CD4-positive, alpha-beta T cell (primary cell): ENCODE measurements at places on chromosomes 16 and 17.

DNA sequence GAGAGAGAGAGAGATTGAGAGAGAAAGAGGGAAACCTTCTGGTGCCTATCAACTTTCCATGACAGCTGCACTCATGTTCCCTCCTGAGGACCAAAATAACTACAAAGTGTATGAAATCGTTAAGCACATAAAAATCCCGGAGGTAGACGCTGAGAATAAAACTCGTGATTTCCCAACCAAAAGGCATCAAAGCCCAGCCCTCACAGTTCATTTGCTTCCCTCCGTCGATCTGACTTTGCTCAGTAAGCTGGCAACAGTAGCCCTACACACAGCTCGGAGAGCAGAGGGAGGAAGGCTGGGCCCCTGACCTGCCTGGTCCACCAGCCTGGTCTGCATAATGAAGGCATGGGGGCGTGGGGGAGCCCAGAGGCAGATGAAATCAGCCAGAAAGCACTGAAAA is 273.9 kb upstream of the ZFHX3 start:
- no peak for DNase-seq

GRCh38 chr16:55443434-55444346 is 35.3 kb upstream of the MMP2 start:
- DNase-seq: no peak

DNA sequence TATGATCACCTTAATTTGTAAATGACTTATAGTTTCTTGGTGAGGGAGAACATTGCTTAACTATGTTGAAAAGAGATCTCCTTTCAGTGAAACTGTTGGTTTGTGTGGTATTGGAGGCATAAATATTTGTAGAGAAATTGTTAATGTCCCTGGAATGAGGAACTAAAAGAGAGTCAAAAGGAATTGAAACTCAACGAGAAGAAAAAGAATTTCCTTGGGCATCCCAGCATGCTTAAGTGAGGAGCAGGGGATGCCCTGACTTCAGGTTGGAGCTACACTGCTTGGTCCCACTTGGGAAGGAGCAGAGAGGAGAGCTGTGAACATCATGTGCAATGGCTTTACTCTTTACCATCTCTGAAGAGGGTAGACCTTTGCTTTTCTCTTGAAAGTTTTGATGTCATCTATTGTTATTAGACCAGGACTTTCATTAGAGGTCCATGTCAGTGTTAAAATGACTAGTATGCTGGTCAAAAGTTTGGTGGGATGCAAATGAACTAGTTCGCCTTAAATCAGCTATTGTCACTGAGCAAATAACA is 21.7 kb downstream of the KRT23 start:
- no peak for DNase-seq

GRCh38 chr16:86670750-86671234 is 92.4 kb downstream of the FOXL1 start:
- DNase-seq: no peak

DNA sequence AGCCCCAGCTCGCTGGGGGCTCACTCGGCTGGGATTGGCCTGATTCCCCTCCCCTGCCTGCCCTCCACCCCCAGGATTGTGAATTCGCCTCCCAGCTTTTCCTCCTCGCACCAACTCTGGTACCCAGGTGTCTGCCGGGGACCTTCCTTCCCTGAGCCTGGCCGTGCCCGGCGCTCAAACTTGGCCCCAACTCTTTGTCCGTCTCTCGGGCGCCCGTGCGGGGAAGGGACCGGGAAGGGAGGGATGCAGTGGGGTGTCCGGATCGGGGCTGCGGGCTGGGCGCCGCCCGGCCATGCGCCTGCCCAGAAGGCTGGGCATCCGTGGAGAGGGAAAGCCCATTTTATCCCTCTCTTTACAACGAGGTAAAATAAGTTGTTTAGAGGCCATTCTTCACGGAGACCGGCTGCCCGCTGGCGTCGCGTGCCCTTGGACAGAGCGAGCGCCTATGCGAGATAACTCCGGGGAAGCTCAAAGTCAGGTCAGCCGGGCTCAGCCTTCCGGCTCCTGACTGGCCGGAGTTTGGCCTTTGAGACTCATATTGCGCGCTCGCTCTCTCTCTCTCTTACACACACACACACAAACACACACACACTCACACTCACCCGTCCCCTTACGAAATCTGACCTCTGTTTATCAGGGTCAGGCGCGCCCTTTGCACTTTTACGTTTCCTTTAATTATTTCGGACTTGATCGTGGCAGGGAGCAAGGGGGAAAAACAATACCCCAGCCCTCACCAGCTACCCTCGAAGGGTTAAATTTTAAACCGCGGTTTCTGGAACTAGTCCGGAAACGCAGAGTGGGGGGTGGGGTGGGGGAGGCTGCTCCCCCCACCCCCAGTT is 774 bp upstream of the MAF start:
- peak; percentile 22 for DNase-seq

GRCh38 chr16:59697236-59697635 is 963.1 kb upstream of the GOT2 start:
- no peak for DNase-seq

- no peak for DNase-seq
These were observed 27.0 kb upstream of the NF1 start for GRCh38 chr17:31067691-31068184.

GRCh38 chr17:77892469-77893143 is 65.9 kb upstream of the TNRC6C start:
- no peak for DNase-seq

GRCh38 chr17:11256877-11257276 is 15.9 kb downstream of the SHISA6 start:
- no peak for DNase-seq

GRCh38 chr17:29567554-29568330 is 759 bp upstream of the TP53I13 start:
- peak; percentile 62 for DNase-seq
